Upper lobe of right lung (tissue), 1 donor: ENCODE measurements at places on chromosomes 11 and 22.

GRCh38 chr22:49662681-49663080 is 165.0 kb downstream of the BRD1 start:
- peak; percentile 23 for DNase-seq

DNA sequence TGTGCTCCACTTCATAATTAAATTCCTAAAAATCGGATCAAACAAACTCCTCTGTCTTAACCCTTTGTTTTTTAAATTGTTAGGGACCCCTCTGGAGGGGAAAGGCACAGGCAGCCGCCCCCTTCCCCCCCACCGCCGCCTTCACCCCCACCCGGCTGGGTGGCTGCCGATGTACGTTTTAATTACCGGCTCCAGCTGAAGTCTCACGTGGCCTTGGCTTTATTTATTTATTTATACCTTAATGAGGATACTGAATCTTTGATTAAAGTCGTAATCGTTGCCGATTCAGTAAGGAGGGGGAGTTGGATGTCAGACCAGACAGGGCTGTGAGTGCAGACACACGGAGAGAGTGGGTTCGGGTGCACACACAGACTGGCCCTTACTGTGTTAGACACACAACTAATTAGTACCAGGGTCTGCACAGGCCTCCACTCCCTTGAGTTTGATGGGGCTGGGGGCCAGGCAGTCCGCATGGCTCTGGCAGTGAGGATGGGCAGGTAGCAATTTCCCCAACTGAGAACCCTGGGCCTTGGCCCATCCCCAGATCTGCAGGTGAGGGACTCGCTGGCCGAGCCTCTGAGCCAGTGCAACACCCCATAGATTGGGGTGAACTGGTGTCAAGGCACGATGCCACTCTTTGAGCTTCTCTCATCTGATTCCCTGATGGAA is 51.3 kb upstream of the NNMT start:
- DNase-seq, result no peak

- no peak for DNase-seq
These were observed 40.4 kb upstream of the ADORA2A start for GRCh38 chr22:24386937-24387471.

DNA sequence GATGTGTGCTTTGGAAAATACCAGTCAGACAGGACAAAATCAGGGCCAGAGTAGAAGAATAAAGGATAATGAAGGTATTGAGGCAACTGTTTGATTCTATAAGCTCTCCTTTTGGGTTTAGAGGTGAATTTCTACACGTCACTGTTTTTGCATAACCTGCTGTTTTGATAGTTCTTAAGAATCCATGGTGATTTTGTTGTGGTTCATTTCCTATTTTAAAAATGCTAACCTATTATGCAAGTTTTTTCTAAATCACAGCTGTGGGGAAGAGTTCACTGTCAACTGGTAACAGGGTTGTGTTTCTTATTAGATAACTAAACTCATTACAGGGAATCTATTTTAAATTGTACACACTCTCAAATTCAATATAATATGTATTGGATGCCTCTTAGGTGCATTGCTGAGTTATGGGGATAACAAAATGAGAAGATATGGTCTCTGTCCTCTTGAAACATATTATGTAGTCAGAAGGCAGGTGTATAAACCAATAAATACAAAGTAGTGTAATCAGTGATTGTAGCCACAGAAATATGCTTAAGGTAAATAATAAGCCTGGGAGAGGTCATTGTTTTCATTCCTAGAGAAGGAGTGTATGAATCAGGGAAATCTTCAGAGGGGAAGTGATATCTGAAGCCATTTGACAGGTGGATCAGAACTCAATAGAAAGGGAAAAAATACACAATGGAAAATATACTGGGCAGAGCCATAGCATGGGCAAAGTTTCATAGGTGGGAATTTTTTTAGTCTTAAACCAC is 192.5 kb downstream of the FAT3 start:
- DNase-seq, result no peak
